ENCODE measurements at places on chromosomes 16 and 17.

DNA sequence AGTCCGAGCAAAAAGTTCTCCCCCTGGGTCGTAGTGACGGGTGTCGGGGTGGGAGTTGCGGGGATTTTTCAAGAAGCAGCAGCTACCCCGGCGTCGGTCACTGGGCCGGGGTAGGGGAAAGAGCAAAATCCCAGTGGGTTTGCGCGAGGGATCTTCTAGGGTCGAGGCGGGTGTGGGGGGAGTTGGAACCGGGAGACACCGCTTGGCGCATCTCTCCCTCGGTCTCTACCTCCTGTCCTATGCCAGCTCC lies 2.3 kb upstream of the UBTF start:
- DNase-seq: no peak

GRCh38 chr16:69711115-69711740 lies 15.1 kb downstream of the NQO1 start:
- no peak for DNase-seq

DNA sequence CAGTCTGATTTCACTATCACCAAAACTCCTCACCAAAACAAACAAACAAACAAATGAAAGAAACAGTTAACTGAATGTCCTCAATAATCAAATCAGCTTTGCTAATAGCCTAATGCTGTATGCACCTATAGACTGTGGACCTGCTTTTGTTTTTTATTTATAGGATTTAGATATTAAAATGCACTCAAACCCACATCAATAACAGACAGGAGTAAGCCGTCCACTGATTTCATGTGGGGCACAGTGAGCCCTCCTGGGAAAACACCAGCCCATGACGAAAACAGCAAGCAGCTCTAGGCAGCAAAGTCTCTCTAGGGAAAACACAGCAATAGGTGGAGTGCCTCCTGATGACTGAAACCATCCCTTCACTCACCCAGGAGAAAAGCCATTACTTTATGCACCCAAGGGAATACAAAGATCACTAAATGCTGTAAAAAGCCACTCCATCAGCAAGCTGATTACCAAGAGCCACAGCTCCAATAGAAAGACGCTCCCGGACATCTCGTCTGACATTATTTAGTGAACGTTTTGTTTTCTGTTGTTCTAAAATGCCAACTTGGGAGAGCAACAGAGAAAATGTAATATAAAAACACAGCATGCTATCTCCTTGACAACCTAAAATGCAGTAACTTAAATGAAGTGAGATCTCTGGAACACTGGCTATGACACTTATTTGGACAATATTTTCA lies 47.8 kb downstream of the ANKFY1 start:
- DNase-seq: no peak

GRCh38 chr16:54175169-54175551 lies 111.4 kb downstream of the IRX3 start:
- no peak for DNase-seq

DNA sequence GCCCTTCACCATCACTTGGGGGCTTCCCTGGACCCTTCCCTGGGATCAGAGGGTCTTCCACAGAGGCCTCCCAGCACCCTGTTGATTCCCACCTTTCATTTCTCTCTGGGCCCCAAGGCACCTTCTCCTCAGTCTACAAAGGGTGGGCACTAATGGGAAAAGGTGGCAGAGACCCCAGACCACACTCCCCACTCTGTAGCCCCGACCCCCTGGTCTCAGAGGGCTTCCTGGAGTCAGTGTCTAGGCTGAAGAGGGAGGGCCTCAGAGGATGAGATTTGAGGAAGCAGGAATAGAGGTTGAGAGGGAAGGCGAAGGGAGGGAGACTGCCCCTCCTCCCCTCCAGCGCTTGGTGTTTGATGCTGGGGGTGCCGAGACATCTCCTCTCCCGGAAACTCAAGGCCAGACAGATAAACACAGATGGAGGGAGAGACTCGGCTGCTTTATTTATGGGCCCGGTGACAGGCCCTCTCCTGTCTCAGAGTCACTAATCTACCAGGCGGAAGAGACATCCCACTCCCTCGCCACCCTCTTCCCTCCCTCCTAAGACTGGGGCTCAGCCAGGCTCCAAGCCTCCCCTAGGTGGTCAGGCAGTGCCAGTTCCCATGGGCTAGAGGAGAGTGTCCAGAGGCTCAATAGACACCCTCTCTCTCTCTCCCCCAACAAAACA lies 18.5 kb upstream of the SP2 start:
- DNase-seq: no peak

- DNase-seq: no peak
Measured at GRCh38 chr17:82371333-82372248, at the start of gene UTS2R. Gene UTS2R (plus strand): TSS chr17:82371765. CDS start chr17:82374325, 2,560 bp downstream.

DNA sequence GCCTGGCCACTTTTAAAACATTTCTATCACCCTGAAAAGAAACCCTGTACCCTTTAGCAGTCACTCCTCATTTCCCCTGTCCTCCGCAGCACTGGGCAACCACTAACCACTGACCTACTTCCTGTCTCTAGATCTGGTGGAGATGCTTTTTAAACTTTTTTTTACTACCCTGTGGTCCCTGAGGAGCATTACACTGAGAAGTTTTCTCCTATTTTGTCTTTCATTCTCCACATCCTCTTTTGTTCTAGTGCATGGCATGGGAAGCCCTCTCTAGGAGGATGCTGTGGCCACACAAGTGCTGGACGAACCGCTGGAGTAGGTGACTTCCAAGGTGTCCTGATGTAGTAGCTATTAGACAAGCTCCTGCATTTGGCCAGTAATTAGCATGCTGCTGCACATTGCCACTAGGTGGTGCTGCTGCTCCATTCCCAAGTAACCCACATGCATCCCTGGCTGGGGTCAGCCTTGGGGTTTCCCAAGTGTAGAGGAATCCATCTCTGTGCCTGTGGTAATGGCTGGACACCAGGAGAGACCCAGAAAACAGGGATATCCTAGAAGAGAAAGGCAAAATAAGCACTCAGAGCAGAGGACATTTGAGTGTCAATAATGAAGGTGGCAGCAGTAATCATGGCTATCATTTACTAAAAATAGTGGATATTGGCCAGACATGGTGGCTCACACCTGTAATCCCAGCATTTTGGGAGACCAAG lies 143.8 kb upstream of the CRHR1 start:
- DNase-seq: peak; percentile 84

Measured in suppressor macrophage (primary cell).